Stimulated activated CD4-positive, alpha-beta T cell treated with anti-CD3 and anti-CD28 coated beads, Interleukin-4, amount 100 ng/mL, for 4 hours (primary cell): ENCODE measurements at places on chromosomes 4 and X.
A peak's percentile ranks its signal among the peaks of the same experiment; 100 is the strongest.

DNA sequence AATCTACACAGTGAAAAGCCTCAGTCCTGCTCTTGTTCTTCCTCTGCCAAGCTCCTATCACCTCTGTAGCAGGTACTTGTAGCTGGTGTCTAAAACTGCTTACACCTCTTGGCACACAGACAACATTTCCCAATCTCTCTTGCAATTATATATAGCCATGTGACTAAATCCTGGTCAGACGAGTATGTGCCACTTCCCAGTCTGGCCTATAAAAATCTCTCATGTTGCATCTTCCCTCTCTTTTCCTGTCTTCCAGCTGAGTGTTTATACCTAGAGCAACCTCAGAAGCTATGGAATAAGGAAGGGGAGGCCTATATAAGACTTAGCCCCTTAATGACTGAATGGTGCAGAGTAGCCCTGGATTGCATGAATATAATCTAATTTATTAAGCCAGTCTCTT, 105.8 kb downstream of the RNF150 start:
- DNase-seq = no peak

- DNase-seq = no peak
These were observed 26.3 kb downstream of the SORCS2 start for GRCh38 chr4:7218686-7219085.

- DNase-seq = no peak
These were observed 444.4 kb upstream of the IGFBP7 start for GRCh38 chr4:57554556-57555092.

GRCh38 chrX:151722241-151722846, 6.5 kb downstream of the FATE1 start:
- DNase-seq = no peak

DNA sequence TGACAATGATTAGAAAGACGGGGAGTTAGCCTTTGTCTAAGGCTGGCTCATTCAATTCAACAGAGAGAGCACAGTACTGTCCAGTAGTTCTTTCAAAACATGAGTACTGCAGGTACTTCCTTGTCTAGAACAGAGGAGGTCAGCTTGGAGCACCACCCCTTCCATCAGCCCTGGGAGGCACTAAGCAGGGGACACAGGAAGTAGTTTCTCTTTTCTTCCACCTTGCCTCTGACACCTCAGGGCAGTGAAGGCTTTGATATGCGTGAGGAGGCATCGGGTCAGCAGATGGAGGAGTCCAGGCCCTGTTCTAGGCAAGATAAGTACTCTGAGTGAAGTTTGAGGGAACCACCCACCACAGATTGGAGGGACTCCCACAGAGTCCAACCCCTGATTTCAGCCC, 33.1 kb downstream of the MAGEB10 start:
- no peak for DNase-seq

DNA sequence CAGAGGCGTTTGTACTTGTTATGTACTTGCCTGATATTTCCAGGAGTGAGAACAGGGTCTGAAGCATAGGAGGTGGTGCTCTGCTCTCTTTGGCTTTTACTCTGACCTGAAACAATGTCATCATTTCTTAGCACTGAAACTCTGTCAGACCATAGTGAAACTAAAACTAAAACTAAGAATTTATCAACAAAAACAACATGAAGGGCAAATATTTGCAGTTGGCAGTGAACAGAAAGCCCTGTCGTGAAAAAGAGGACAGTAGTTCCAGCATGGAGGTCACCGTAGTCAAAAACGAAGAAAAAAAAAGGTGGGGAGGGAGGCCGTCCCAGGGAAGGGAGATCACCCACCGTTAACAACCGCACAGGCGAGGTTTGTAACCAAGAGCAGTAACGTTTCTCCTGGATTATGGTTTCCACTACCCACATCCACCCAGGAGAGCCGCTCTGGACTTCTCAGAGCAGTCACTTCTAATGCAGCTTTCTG, 97.5 kb downstream of the ANK2 start:
- no peak for DNase-seq

- DNase-seq = no peak
These were observed 533.9 kb downstream of the FSTL5 start for GRCh38 chr4:161629694-161630441.

DNA sequence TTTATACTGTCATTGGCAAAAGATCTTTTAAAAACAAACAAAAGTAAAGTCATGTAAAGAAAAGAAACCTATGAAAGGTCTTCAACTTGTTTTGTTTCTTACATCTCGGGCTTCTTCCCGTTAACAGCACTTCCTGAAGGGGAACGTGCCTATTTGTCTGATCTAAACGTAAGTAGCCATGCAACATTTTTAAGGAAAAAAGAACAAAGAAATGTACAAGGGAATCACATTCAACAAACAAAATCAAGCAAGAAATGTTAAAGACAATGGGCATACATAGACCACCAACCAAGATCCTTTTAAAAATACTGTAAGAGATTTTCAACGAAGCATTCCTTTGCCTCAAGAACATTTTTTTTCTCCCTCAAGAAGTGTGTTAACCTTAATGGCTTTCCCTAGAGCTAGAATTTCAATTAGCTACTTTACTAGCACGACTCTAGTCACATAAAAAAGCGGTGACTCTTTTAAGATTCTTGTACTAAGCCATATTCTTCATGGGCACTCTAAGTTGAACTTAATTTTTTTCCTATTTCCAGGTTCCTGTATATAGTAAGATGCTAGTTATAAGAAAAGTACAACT, 112.0 kb upstream of the TTC29 start:
- no peak for DNase-seq

DNA sequence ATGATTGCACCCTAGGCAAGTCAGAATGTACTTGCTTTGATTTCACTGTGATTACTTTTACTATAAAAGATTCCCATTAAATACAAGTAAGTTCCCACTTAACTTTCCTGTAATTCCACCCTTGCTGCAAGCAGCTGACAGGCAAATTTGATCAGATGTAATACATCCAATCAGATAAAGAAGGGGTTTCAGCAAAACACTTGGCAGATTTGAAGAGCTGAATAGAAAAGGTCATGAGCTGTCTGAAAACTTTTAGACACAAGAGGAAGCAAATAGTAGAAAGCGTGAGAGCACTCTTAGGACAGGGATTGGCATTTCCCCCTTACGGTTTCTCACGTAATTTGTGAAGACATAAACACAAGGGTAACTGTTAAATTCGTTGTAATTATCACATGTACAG, 22.8 kb downstream of the HSD17B13 start:
- DNase-seq = no peak

DNA sequence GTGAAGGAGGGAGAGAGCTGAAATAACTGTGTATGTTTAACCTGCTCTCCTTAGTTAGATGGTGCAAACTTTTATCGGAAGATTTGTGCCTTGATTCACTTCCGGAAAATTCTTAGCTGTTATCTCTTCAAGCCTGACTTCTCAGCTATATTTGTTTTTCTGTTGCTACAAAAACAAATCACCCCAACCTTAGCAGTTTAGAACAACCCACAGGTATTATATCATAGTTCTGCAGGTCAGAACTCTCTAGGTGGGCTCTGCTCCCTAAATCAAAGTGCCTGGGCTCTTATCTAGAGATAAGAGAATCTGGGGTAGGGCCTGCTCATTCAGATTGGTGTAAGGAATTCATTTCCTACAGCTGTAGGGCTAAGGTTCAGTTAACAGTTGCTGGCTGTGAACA, 15.1 kb upstream of the CEP135 start:
- no peak for DNase-seq

GRCh38 chr4:112076919-112077608, 68.2 kb upstream of the FAM241A start:
- DNase-seq = no peak

DNA sequence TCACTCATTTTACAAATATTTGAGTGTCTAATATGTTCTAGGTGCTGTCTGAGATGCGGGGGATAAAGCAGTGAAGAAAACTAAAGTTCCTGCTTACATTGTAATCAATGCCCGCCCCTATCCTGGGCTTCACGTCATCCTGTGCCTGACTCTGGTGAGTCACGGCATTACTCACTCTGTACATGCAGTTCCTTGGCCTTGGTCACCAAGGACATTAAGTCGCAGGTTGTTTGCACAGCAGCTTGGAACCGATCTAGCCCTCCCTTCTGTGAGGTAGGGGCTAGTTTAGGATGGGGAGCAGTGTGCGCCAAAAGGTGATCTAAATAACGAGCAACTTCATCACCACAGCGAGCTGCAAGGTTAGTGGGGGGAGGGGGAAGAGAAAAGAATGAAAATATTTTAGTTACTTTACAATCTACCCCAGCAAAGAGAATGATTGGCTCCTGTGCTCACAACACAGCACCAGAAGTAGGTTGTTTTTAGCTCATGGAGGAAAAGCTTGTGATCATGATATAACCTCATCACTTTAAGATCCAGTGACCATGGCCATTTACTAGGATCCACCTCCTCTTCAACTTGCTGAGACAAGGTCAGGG, 48.0 kb upstream of the HDAC8 start:
- peak; percentile 8 for DNase-seq

- DNase-seq = no peak
These were observed 53.6 kb upstream of the SPANXB1 start for GRCh38 chrX:140948827-140949226.

GRCh38 chr4:83112678-83113428, 1.7 kb downstream of the PLAC8 start:
- peak; percentile 19 for DNase-seq

- no peak for DNase-seq
These were observed 63.4 kb downstream of the NFKB1 start for GRCh38 chr4:102564399-102565059.

DNA sequence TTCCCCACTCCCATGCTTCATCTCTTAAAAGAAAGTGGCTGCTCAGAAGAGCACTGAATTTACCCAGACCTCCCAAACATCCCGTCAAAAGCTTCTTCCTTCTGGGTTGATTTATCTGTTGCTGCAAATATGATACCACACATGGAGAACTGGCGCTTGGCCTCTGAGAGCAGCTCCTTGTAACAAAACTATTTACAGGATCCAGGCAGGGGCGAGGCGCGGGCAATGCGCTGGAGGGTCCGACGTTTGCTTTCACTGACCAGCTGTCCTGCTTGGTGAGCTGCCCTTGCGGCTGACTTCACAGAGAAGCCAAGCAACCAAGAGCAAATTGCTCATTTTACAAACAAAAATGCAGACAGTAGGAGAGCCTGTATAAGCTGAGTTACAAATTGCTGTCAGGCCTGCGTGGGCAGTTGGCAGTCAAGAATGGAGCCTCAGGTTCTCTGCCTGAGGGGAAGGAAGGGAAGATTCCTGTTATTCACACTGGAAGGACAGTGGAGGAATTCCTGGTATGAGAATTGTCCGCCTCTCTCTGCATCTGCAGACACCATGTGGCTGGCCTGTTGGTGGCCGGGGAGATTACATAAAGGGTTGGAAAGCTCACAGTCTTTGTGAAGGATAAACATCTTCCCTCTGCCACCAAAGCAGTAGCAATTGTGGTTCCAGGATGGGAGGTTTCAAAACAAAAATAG, 192.2 kb upstream of the LEF1 start:
- DNase-seq = no peak

GRCh38 chr4:152014280-152014679, 253.5 kb upstream of the GATB start:
- DNase-seq = peak; percentile 30

GRCh38 chrX:105553118-105553517, 269.2 kb upstream of the NRK start:
- no peak for DNase-seq

- DNase-seq = no peak
These were observed 90.5 kb downstream of the ELOVL6 start for GRCh38 chr4:110107866-110108265.

DNA sequence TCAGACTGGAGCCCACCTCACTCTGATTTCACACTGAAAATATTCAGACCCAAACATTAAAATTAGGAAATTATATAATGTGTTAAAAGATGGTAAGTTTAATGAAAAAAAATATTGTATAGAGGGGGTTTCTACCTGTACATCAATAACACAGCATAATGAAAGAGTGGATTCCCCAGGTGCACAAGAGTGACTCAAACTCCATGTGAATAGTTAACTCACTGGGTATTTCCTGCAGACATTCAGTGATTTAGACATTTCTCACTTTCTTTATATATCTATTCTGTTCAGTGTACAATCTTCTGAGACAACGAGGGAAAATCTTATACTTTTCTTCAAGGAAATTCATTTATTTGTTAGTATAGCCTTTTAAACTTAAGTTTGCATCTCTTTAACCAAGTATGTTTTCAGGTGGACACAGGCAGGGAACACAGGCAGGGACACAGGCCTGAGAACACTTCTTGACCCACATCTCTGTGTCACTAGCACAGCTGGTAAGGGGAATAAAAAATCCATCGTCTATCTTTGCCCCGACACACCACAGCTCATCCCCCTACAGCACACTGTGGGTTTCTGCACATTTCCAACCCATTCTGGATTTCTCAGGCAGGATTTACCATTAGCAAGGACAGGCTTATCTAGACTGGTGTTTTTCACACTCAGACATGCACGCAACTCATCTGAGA, 525.5 kb upstream of the BOD1L1 start:
- DNase-seq = no peak

- no peak for DNase-seq
These were observed 2.0 kb upstream of the AP1S2 start for GRCh38 chrX:15856636-15857035.

DNA sequence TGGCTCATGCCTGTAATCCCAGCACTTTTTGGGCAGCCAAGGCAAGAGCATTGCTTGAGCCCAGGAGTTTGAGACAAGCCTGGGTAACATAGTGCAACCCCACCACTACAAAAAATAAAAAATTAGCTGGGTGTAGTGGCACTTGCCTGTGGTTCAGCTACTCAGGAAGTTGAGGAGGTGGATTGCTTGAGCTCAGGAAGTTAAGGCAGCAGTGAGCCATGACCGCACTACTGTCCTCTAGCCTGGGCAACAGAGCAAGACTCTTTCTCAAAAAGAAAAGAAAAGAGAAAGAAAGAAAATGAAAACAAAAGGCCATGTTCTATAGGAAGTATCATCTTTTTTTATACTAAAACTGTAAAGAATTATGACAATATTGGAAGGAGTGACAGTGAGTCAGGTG, 38.5 kb downstream of the NEK1 start:
- no peak for DNase-seq

DNA sequence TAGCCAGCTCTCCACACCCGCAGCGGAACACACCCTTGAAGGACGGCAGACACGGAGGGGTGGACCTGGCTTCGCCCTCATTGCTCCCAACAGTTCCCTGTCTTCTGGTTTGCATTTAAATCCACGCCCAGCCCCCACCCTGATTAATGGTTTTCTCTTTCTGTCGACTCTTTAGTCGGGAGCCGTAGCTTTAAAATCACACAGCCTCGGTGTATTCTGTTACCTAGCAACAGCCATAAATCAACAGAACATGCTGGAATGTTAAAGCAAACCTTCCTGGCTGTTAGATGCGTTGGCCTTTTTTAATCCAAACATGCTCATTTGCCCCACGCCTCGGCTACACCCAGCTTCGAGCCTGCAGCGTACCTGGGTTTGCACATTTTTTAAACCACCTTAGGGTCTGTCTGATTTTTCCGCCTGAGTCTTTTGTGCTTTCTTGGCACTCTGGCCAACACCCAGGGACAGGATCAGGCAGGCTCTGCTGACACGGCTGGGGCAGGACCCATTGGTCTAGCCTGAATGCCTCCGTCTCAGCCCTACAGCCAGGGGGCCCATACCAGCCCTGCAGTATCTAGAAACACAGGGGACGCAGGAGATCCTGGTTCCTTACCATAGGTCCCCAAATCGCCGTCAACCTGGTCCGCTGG, 21.4 kb upstream of the PPP2R2C start:
- DNase-seq = no peak
